Foreskin keratinocyte (primary cell): ENCODE measurements at places on chromosomes 3 and 15. TPM values are rescaled to one million over a fixed set of nuclear protein-coding genes. Genes with fewer than 3 reads are reported as not detected.

IVD gene
- 14.3 and 24.5 TPM in 2 replicates for total RNA-seq

TMC3 gene
- not detected in 2 replicates for total RNA-seq

P2RY12 gene
- not detected in 2 replicates for total RNA-seq

CYFIP1 gene
- 92.8 and 95.7 TPM in 2 replicates for total RNA-seq

PPM1L gene
- 0.44 and 0.74 TPM in 2 replicates for total RNA-seq

ZMAT3 gene
- 6.1 and 10.4 TPM in 2 replicates for total RNA-seq

C15orf62 gene
- 0.11 and 0.14 TPM in 2 replicates for total RNA-seq

ZNF619 gene
- 5.2 and 6.2 TPM in 2 replicates for total RNA-seq

SOX14 gene
- not detected in 2 replicates for total RNA-seq

TMEM266 gene
- total RNA-seq = 0.07 TPM in 1 of 2 replicates, not detected in the other

CACNA1D gene
- 0.14 and 0.17 TPM in 2 replicates for total RNA-seq

LSG1 gene
- 37.5 and 38.8 TPM in 2 replicates for total RNA-seq

COL7A1 gene
- total RNA-seq = 306 and 607 TPM in 2 replicates

OR5K2 gene
- not detected in 2 replicates for total RNA-seq

LRTM1 gene
- total RNA-seq = not detected in 2 replicates

PCOLCE2 gene
- total RNA-seq = 3.0 and 3.7 TPM in 2 replicates

TIMMDC1 gene
- 85.3 and 95.0 TPM in 2 replicates for total RNA-seq

TMOD2 gene
- 8.6 and 9.7 TPM in 2 replicates for total RNA-seq

EIF1B gene
- total RNA-seq = 21.9 and 22.6 TPM in 2 replicates

GPR15 gene
- total RNA-seq = not detected in 2 replicates

APEH gene
- 158 and 176 TPM in 2 replicates for total RNA-seq

DUOXA2 gene
- total RNA-seq = not detected in 2 replicates

ADAMTS17 gene
- 0.14 and 0.39 TPM in 2 replicates for total RNA-seq

CHRFAM7A gene
- 0.34 and 0.39 TPM in 2 replicates for total RNA-seq

TMEM207 gene
- not detected in 2 replicates for total RNA-seq

CIAO2A gene
- total RNA-seq = 82.9 and 88.4 TPM in 2 replicates

MASP1 gene
- not detected in 2 replicates for total RNA-seq
